ENCODE measurements at places on chromosomes 7 and 10.

GRCh38 chr7:1106063-1106792 lies 18.3 kb downstream of the GPER1 start:
- DNase-seq, result no peak

DNA sequence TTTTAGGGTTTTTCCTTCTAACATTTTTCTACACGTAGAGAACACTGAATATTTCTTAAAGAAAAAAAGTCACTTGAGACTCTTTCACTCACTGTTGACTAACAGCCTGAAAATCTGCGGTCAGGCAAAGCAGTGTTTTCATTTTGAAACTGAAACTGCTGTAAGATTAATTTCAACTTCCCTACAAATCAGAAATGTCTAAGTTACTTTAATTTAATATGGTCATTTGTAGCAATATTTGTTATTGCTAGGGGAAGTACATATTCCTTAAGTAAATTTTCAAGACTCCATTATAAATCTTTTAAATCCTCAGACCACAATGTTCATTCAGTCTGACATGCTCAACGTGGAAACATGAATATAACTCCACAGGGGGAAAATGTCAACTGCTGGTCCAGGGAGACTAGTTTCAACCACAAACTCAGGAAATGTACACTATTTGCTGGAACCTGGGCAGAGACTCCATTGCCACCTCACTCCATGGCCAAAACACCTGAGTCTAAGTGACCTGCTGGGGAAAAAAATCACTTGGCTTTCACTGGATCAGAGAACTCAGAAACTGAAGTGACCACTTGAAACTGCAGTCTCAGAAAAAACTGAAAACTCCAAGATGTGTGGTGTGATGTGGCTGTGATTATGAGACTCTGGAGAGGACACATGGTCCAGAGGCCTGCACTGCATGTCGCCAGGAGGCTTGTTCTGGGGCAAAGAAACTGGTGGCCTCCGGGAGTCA lies 161.2 kb downstream of the TAX1BP1 start:
- no peak for DNase-seq

GRCh38 chr10:50375051-50375452 lies 123.7 kb upstream of the ASAH2 start:
- no peak for DNase-seq

- no peak for DNase-seq
Observed at GRCh38 chr7:14430926-14431325, 441.5 kb upstream of the ETV1 start.

DNA sequence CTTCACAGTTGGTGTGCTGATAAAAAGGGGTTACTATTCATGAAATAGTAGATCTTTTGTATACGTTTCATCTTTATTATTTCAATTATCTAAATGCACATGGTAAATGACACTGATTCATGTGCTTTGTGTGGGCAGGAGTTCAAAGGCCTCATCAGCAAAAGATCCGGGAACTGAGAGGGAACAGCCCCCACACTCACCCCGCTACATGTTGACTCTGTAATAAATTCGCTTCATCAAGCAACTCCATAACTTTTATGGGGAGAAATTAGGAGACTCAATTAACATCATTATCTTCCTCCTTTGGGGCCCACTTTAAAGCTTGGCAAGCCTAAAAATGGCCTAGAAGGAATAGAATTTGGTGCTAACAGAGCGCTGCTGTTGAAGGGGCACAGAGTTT lies 250.7 kb upstream of the BMPER start:
- no peak for DNase-seq

DNA sequence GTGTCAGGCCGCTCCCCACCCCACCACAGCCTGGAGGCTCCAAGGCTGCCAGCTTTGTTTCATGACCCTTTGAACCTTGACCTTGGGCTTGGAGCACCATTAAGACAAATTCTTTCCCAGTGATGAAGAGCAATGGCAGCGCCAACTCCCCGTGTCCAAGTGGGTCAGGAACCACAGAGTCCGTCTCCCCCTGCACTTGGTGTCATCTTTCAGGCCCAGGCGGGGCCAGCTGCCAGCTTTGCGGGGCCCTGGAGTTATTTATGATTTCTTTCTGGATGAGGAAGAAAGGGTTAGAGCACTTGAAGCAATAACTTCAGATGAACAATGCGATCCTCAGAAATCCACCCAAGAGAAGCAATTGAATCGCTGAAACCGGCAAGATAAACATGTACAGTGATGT lies 110.8 kb downstream of the MYL10 start:
- DNase-seq, result no peak

DNA sequence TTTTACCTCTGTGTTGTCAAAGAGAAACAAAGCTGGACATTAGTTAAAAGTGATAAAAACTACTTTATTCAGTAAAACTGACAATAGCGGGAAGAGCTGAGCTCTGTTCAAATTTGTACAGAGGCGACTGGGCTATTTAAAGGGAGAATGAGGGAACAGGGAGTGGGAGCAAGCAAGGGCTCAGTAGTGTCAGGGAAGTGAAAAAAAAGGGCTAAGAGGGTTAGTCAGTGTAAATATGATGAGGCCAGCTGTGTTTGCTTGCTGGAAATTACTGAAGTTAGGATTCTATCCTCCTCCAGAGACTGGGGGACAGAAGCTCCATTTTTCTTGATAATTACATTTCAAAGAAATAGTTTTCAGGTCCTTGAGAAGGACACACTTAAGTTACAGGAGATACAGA lies 232.5 kb downstream of the SH2D4B start:
- no peak for DNase-seq

DNA sequence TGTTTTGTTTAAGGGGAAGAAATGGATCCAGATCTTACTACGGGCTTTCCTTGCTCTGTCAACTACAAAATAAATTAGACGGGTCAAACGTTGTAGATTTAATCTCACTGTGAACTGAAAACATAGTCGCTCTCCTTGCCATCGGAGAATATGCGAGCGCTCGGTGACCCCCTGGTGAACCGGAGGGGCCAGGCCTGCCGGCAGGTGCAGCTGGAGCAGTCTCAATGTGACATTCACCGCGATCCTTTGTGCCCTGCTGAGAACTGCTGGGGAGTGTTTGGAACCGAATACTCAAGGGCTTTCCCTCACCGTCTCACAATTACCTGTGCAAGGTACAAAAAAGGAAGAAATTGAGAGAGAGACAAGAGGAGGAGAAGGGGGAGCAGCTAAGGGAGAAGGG lies 174.1 kb upstream of the GPR26 start:
- DNase-seq, result no peak

GRCh38 chr10:93775356-93775755 lies 17.6 kb downstream of the LGI1 start:
- no peak for DNase-seq

- no peak for DNase-seq
Observed at GRCh38 chr7:105413887-105414437, 25.2 kb upstream of the SRPK2 start.

DNA sequence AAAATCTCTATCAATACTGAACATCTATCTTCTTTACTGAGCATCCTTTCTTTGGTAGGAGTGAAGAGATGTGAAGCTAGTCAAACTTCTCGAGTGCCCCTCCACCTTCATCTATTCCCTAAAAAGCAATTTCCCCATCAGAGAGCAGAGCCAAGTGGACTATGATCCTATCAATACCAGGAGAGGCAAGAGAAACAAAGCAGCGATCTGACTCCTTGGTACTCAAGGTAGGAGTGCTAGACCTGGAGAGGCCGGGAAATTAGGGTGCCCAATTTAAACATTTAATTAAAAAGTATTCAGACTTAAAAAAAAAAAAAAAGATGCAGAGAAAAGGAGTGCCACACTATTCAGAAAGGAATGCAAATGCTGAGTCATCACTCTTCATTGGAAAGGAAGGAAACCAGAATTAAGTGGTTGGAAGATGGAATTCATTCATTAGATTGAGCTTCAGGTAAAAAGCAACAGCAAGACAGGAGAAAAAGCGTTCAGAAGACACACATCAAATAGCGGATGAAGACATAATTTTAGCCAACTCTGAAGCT lies 1.6 kb downstream of the TIAL1 start:
- no peak for DNase-seq

GRCh38 chr10:131212763-131213325 lies 98.7 kb downstream of the TCERG1L start:
- DNase-seq, result no peak

DNA sequence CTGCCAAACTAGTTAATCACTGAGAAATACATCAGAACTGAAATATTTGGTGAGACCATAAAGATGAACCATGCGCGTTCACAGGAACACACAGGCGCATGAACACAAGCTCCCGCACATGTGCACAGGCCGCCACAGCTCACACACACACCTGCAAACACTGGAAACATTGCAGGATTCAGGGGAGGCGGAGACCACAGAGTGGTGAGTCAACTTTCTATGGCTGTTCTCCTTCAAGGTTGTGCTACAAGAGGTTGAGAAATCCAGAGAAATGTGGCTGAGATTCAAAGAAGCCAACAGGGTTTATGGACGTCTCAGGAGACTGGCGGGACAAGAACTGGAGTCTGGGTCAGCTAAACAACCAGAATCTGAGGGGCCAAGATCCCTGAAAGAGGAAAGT lies 17.8 kb downstream of the ESYT2 start:
- DNase-seq, result no peak

GRCh38 chr7:145339319-145339718 lies 503.5 kb upstream of the TPK1 start:
- no peak for DNase-seq

- peak; percentile 14 for DNase-seq
Observed at GRCh38 chr7:65307651-65308299, 65.9 kb upstream of the ZNF92 start.

DNA sequence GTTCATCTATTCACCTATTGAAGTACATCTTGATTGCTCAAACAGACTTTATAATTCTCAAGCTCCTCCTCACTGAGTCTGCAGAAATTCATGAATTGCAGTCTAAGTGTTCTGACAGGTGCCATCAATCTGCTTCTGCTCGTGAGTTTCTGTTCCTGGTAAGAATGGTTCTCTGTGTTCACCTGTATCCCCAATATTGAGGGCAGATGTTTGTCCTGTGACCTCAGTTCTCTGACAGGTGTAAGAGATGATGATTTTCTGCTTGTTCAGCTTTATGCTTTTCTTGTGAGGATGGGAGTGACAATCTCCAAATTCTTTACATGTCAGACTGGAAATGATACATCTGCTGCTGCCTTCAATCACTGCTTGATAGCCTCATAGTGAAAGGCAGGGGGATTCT lies 736.9 kb upstream of the COBL start:
- no peak for DNase-seq

DNA sequence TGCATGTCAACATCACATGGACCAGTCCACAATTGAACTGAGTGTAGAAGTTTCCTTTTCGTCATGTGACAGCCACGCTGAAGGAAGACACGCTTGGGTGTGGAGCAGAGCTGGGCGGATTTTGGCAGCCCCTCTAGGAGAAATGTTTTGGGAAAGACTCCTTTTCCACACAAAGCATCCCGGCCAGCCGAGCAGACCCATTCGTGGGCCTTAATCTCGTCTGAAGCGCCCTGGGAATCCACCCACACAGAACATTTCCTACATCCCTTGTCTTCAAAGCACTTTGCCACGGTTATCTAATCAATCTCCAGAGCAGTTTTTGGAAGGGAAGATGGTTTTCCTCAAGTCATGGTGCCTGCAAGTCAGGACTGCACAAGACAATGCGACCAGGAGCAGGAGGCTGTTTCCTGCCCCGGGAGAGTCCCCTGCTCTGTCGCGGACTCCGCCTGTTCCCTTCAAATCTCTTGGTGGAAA lies 8.4 kb upstream of the IFT22 start:
- DNase-seq, result no peak

DNA sequence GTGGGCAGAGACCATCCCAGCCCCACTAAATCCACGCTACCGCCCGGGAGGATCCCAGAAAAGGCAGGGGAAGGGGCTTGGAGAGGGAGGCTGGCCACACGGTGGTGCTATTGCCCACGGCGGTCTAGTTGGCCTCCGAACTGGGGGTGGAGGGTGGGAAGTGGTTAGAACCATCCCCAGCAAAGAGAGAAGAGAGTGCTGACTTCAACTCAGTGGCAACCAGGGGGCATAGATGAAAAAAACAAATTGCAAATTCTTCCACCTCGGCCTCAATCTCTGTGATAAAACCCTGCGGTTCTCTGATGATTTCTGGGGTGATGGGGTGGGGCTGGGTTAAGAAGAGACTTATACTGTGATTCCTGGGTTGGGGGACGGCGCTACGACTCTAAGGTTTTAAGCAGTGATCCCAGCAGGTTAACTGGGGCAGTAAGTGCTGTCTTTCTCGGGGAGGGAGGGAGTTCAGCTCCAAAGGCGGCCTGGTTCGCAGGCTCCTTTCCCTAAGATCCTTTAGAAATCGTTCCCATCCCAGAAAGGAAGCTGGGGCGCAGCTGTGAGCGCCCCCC lies 154.5 kb upstream of the LYZL2 start:
- DNase-seq, result peak; percentile 67

DNA sequence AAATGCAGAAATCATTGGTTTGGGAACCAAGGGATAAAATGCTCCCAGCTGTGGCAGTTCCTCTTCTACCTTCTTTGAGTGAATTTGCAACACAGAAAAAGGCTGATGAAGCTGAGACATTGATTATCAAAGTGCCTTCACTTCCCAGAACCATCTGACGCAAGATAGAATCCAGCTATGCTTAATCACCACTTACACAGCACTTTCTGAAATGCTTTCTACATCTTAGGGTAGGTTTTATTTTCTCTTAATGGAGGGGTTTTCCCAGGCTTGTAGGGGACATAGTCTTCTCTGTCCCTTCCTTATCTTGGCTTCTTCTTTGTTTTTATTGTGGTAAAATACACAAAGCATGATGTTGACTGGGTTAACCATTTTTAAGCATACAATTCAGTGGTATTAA lies 332.6 kb upstream of the ZNF32 start:
- no peak for DNase-seq

DNA sequence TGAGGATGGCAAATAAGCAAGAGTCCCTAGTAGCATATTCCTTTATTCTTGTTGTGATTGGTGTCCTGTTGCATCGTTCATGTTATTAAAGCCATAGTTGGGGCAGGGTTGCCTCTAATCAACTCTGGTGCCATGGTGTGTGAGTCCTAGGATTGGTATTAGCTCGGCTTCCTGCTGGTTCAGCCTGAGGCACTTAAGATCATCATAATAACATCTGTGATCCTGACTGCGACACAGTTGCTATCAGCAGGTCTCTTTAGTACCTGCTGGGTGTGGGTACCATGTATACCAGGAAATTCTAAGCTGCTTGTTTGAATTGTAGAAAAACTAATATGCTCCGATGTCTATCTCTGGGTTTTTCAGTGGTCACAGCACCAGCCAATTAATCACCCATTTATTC lies 1.6 kb downstream of the WEE2 start:
- DNase-seq, result no peak

DNA sequence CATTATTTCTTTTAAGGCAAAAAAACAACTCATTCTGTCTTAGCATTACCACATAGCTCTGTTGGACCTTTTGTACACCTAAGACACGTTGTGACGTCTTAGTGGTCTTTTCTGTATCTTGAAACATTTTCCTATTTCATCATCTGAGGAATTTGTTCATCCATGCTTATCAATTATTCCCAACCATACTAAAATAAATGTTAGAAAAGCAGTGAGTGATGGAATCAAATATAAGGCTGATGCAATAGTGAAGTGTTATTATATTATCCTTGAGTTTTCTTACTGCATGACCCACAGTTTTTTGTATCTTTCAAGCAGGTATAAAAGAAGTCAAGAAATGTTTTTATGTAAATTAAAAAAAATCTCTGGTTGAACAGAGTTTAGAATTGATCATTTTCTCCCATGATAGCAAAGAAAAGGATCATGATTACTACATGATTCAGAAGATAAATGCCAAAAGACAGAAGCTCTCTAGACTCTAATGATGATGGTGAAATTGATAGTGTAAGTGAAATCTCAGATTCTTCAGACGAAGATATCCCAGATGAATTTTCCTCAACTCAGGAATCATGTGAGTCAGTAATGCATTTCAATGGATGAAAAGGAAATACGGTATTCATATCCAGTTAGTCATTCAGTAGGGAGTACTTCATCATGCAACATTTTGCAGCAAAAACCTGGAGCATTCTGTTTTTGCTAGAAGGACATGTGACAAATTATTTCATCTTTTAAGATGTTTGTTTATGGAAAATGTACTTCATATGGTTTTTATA lies 51.4 kb downstream of the CELF2 start:
- DNase-seq, result no peak

Data from occipital lobe (tissue), 3 donors.